RPMI7951 (cell line): ENCODE measurements at places on chromosomes 1 and 21. TPM values are rescaled to one million over a fixed set of nuclear protein-coding genes. Genes with fewer than 3 reads are reported as not detected.

Gene FAM177B
- not detected in 2 replicates for total RNA-seq

Gene TAF5L
- total RNA-seq, result 13.5 and 13.9 TPM in 2 replicates

Gene SELL
- total RNA-seq, result 0.36 TPM in 1 of 2 replicates, not detected in the other

Gene GMEB1
- 4.9 and 8.2 TPM in 2 replicates for total RNA-seq

Gene PPIAL4G
- not detected in 2 replicates for total RNA-seq

Gene OR2AK2
- total RNA-seq, result not detected in 2 replicates

Gene CD84
- total RNA-seq, result not detected in 2 replicates

Gene MTOR
- 30.4 and 31.1 TPM in 2 replicates for total RNA-seq

Gene TINAGL1
- total RNA-seq, result 7.0 and 14.9 TPM in 2 replicates

Gene PDZK1IP1
- not detected in 2 replicates for total RNA-seq

Gene GPR3
- 4.5 and 6.4 TPM in 2 replicates for total RNA-seq

DNA sequence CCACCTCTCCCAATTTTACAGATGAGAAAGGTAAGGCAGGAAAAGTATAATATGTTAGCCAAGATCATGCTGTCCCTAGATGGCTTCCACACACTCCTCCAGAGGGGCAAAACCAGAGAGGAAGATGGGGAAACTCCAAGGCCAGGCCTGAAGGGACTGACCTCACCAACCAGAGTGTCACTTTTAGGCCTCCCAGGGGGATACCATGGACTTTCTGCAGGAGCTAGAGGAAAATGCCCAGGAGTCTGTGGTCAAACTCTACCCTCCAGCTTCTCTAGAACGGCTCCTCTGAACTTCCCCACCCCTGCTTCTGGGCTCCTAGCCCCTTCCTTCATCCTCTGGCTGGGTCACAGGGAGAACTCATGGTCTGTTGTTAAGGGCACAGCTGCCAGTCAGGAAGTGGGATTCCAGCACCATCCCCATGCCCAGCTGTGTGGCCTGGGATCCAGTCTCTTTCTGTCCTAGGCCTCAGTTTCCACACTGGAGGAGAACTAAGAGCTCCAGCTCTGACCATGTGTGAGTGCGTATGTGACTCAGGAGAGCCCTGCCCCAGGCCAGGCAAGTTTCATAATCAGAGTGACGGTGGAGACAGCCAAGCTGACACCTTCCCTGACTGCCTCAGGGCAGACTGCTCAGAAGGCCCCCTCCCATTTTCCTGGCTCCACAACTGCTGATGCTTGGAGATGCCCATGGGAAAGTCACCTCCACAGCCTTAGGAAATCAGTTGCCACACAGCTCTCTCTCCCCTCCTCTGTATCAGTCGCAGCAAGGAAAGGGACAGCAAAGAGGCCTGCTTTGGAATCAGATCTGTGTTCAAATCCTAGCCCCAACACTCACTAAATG lies 1.9 kb downstream of the IGSF8 start:
- DNase-seq, result peak; percentile 54

DNA sequence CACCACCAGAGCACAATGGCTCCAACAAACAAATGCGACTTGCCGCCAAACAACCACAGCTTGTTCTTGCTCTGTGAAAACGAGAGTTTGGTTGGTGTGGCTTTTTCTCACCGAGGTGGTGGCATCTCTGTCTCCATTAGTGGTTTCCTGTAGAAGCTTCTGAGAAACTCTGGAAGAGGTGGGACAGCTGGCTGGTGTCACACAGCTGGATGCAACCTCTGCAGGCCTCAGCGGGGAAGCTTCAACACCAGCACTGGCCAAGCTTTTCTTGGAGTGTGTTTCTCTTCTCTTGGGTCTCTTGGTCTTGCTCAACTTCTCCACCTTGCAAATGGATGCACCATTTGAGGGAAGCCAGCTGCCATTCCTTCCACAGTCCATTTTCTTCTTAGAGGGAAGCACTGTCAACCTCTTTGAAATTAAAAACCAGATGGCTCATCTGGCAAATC lies 124.8 kb downstream of the KCNN3 start:
- DNase-seq, result no peak

- no peak for DNase-seq
Observed at GRCh38 chr1:3777647-3778589, 5.4 kb downstream of the SMIM1 start.

DNA sequence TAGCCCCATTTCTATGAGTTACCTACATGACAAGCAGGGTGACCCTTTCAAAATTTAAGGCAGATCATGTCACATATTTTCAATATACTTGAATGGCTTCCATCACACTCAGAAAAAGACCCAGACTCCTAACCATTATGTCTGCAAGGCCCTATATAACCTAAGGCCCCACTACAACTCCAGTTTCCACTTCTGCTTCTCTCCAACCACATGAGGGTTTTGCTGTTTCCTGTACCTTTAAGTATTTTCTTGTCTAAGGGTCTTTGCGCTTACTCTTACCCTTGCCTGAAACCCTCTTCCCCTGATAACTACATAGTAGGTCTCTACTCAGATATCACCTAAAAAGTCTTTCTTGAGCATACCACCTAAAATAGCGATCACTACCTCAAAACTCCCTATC lies 46.1 kb downstream of the SGIP1 start:
- DNase-seq, result no peak

DNA sequence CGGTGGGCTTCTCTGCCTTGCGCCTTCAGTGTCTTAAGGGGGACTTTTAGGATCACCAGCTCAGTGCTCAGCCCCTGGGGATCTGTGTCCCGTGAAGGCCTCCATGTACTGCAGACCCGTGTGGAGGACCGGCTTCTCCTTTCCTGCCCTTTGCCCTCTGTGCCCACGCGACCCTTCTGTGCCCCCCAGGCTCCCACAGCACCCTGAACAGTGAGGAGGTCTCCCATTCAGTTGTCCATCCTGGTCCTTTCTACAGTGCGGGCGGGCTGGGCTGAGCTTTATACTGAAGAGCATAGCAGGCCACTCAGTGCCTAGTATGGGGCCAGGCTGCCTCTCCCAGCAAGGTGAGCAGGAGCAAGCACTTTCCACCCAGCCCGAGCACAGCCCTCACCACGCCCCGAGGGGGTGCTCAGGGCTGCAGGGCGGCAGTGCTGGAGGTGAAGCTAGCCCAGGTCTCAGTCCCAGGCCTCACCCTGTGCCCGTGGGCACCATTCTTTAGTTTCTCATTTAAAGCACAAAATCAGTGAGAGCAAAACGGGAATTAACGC lies 7.6 kb upstream of the TFF1 start:
- DNase-seq, result no peak

DNA sequence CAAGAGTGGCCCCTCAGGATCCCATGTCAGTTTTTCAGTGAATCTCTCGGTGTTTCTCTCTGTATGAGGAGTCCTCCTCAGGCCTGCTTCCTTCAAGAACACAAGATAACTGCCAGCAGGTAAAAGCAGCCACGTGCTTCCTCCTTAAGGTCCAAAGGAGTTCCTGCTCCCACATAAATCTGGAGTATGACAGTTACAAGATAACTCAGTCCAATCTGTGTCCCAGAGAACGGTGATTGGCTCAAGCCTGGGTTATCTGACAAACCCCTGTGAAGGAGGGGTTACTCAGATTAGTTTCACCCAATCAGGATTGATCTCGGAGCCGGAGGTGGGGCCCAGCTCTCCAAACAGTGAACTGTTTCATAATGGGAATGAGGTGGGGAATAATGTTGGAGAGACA lies 5.8 kb upstream of the ANKRD13C start:
- peak; percentile 8 for DNase-seq

GRCh38 chr1:5990913-5991312 lies 1.3 kb downstream of the NPHP4 start:
- DNase-seq, result no peak

GRCh38 chr1:93501399-93501798 lies 53.5 kb downstream of the FNBP1L start:
- no peak for DNase-seq

DNA sequence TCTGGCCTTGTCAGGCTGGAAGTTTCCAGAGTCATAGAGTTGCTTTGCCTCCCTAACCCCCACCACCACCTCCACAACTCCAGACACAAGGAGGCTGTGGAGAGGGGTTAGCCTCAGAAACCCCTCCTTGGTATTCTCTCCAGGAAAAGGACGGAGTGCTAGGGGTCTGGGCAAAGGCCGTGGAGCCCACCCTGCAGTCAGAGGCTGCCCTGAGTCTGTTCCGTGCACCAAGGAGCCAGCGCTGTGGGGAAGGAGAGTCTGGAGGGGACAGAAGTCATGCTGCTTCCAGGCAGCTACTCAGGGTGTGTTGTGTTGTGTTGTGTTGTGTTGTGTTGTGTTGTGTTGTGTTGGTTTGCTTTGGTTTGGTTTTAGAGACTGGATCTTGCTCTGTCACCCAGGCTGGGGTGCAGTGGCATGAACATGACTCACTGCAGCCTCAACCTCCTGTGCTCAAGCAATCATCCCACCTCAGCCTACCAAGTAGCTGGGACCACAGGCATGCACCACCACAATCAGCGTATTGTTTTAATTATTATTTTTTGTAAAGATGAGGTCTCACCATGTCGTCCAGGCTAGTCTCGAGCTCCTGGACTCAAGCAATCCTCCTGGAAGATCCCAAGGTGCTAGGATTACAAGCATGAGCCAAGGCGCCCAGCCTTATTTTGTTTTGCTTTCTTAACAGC lies 122.2 kb upstream of the TMEM51 start:
- peak; percentile 7 for DNase-seq

GRCh38 chr1:51294566-51295184 lies 35.7 kb downstream of the TTC39A start:
- no peak for DNase-seq

GRCh38 chr1:240344918-240345317 lies 253.2 kb downstream of the FMN2 start:
- no peak for DNase-seq

GRCh38 chr1:215606564-215607168 lies 39.6 kb downstream of the KCTD3 start:
- DNase-seq, result peak; percentile 7

- DNase-seq, result no peak
Observed at GRCh38 chr1:170674239-170674638, 10.3 kb downstream of the PRRX1 start.

DNA sequence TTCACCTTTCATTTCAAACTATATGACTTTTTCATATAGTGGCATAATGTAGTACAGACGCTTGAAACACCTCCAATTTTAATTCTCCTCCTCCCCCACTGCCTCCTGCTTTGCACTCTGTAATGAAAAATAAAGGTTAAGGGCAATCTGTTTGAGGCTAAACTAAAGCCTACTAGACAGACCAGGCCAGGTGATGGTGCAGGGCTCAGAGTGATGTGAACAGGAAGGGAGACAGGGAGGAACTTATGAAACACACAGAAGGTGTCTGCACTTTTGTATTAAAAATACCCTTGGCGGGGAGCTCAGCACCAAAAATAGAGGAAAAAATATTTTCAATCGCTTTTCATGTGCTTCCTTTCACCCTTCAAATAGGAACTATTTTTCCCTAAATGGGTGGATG lies 415.4 kb downstream of the LMO4 start:
- DNase-seq, result no peak

GRCh38 chr1:222165629-222166028 lies 382.3 kb downstream of the HHIPL2 start:
- peak; percentile 21 for DNase-seq

DNA sequence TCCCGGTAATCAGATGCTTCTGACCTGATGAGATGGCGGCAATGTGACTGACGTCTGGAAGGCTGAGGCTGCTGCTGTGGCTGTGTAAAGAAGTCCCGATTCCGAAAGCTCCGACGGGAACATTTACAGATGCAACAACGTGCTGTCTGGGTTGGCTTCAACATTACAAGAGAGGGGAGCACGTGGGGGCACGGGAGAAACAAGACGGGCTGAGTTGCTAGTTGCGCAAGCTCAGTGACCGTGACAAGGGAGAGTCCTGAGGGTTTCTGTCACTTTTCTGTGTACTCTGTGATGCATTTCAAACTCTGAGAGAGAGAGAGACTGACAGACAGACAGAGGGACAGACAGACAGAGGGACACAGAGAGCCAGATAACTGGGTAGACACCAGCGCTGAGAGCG lies 25.6 kb upstream of the LRRC47 start:
- DNase-seq, result no peak

DNA sequence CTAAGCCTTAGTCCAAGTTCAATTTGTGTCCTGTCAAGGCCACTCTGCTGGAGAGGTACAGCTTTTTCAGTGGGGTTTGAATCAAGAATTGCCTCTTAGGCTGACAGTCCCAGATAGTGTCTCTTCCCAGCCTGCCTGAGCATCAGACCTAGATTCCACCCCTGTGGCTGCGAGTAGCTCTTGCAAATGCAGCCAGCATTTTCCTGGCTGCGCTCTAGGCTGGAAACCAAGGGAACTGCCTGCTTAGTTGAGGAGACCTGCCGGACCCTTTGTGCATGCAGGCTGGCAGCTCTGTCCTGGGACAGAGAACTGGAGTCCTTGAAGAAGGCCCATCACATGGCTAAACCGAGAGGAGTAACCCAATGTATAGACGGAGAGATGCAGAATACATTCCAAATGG lies 293.7 kb downstream of the PCP4 start:
- no peak for DNase-seq

DNA sequence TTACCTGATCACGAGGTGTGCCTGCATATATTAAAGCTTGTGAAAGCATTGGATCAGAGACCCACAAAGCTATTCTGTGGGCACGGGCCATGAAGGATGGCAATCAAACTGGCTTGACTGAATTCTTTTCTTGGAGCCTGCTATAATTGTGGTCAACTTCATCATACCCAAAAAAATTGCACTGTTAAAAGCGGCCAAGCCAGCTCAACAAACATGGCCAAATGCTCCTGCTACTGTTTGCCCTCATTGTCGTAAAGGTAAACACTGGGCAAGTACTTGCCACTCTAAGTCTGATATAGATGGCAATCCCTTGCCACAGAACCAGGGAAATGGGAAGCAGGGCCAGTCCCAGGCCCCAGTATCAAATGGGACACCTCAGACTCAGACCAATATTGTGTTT lies 6.6 kb upstream of the GSTM5 start:
- DNase-seq, result no peak

- peak; percentile 73 for DNase-seq
Observed at GRCh38 chr21:35974775-35975174, 85.6 kb downstream of the SETD4 start.

- DNase-seq, result peak; percentile 44
Observed at GRCh38 chr1:183032122-183032921, 9.1 kb downstream of the LAMC1 start.

GRCh38 chr1:84403347-84403746 lies 5.1 kb downstream of the DNASE2B start:
- DNase-seq, result no peak
